D341Med (cell line): ENCODE measurements at places on chromosomes 3 and 15.

GRCh38 chr3:192802957-192803899, 75.9 kb upstream of the FGF12 start:
- DNase-seq, result peak; percentile 48

GRCh38 chr15:78018445-78018844, 59.1 kb downstream of the TBC1D2B start:
- no peak for DNase-seq

- DNase-seq, result no peak
Observed at GRCh38 chr3:184500344-184500923, 61.2 kb upstream of the EPHB3 start.

DNA sequence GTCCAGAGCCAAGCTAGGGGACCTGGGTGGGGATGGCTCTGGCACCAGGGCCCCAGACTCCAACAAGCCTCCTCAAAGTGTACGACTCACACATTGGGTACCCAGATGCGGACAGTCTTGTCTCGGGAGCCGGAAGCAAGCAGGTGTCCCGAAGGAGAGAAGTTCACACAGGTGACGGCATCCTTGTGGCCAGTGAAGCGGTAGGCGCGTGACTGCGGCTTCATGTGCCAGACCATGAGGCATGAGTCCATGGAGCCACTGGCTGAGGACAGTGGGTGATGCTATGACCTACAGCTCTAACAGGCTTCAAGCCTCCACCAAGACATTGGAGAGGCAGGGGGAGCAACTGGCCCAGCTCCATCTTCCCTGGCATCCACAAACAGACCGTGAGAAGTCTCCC, 4.5 kb downstream of the POC1A start:
- no peak for DNase-seq

- DNase-seq, result no peak
Observed at GRCh38 chr3:106326941-106327695, 458.3 kb upstream of the CBLB start.

GRCh38 chr15:44910981-44911625, 45.4 kb upstream of the TERB2 start:
- DNase-seq, result no peak

DNA sequence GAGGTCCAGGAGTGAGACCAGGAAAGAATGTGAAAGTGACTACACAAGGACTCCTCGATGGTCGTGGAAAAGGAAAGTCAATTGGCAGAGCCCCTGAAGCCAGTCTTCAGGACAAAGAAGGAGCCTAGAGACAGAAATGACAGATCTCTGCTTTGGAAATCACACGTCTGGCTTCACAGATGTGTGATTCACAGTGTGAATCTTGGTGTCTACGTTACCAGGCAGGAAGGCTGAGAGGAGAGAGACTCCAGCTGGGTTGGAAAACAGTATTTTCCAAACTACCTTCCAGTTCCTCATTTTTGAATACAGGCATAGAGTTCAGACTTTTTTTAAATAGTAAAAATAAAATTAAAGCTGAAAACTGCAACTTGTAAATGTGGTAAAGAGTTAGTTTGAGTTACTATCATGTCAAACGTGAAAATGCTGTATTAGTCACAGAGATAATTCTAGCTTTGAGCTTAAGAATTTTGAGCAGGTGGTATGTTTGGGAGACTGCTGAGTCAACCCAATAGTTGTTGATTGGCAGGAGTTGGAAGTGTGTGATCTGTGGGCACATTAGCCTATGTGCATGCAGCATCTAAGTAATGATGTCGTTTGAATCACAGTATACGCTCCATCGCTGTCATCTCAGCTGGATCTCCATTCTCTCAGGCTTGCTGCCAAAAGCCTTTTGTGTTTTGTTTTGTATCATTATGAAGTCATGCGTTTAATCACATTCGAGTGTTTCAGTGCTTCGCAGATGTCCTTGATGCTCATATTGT, 6.0 kb downstream of the CCR2 start:
- DNase-seq, result no peak

DNA sequence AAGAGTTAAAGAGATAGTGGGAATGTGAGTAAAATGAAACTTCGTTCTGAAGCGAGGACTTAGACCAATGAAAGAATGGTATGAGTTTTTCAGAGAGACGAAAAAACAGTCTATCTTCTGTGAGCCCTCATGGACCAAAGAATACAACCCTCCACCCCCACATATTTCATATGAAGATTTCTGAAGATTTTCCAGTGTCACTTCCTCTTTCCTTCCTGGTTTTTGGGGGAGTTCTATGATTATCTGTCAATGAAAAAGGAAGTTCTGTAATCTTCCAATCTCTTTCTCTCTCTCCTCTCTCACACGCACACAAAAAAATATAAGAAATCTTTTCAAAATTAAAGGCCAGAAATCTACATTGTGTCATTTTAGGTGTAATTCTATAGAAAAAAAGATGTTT, 27.7 kb downstream of the CMSS1 start:
- no peak for DNase-seq

DNA sequence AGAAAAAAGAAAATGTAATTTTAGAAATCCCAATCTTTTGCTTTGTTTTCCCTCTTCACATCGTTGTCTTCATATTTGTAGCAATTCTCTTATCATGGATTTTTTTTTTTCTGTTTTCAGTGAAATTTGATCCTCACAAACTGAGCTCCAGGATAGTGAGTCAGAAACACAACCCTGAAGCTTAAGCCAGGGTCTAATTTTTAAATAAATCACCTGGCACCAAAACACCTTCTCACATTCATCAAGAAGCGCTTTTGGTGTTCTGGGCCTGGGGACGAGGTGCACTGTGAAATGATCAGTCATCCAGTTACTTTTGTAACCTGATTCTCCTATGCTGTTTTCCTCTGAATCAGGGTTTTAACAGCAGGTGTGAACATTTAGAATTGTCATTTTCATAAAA, 87.7 kb downstream of the REC114 start:
- no peak for DNase-seq

DNA sequence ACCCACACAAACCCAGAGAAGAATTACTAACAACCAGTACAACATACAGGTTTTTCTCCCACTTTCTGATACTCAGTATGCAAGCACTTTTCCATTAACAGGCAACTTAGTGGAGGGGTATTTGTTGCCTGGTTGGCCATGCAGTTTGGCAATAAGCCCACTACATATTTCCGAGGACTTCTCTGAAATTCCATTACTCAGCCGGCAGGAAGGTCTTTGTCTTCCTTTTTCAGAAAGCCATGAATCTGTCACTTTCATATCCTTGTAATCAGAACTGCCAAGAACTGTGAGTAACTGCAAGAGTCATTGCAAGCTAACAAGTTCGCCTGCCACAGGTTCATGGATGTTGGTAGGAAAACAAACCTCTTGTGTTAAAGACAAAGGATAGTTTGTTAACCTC, 422.3 kb upstream of the ROBO1 start:
- no peak for DNase-seq

- DNase-seq, result no peak
Observed at GRCh38 chr3:128709506-128710210, 16.3 kb upstream of the RAB7A start.

GRCh38 chr3:20898962-20899361, 713.0 kb upstream of the SGO1 start:
- DNase-seq, result no peak

DNA sequence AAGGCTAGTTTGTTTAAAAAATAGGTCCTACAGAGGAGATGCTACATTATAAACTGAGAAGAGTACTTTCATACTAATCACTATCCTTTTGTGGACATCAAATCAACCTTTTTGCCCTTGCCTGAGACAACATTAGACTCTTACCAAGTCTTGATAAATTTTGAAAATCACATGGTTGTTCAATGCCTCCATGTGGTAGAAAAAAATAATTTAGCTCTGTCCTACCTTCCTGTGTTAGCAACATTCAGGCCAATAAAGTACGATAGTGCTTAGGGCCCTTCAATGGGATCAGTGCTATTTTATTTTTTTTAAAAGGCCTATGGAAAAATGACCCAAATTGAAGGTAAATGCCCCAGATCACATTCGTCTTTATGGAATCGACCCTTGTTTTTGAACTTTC, 5.0 kb upstream of the UBE2E1 start:
- no peak for DNase-seq

GRCh38 chr3:32405711-32406323, 14.2 kb downstream of the CMTM7 start:
- DNase-seq, result no peak

DNA sequence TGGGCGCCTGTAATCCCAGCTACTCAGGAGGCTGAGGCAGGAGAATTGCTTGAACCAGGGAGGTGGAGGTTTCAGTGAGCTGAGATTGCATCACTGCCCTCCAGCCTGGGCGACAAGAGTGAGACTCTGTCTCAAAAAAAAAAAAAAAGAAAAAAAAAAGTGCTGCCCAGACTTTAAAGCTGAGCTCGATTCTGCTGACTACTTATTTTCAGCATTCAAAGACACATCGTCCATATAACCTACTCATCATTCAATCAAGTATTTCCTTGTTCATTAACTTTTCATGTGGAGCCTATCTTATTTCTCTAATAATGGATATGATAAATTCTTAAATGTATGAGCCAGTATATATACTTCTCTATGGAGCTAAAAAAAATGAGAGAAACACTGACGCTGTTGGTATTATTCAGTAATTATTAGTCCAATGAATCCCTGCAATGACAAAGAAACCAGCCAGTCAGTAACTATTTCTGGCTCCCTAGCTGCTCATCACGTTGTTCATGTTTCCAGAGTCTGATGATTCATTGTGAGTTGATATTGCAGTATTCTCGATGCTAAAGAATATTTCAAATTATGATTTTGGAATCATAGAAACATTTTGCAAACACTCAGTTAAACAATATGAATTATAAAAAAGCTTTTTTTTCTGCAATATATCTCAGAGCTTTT, 111.9 kb downstream of the RAP2B start:
- no peak for DNase-seq

DNA sequence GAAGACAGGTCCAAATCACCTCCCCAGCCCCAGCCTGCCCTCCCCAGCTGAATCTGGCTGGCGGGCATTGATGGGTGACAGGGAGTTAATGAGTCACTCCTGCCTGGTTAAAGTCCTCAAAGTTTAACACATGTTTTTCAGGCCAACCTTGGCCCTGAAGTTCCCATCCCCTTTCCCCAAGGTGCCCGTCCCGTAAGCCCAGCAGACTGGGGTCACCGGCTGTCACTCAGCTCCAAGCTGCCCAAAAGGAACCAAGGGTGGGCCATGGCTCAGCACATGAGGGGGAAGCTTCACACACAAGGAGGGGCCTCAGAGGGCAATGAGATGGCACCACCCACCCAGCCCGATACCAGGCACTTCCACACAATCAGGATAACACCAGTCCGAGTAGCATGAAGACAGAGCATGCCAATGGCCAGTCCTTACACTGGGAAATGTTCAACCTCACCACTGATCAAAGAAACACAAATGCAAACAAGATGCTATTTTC, 10.2 kb upstream of the KLF15 start:
- DNase-seq, result no peak

DNA sequence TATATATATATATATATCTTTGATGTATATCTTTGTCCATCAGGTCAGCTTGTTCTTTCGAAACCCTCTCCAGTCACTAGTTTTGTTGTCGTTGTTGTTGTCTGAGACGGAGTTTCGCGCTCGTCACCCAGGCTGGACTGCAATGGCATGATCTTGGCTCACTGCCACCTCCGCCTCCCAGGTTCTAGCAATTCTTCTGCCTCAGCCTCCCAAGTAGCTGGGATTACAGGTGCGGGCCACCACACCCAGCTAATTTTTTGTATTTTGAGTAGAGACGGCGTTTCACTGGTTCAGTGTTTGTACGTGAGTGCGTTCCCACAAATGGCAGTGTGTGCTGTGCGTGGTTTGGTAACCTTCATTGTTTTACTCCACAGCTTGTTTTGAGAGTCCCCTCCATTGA, 51.7 kb downstream of the ZDHHC19 start:
- DNase-seq, result no peak

GRCh38 chr3:127688416-127689265, 15.9 kb downstream of the ABTB1 start:
- no peak for DNase-seq

GRCh38 chr3:149964291-149964690, 6.4 kb downstream of the PFN2 start:
- no peak for DNase-seq

DNA sequence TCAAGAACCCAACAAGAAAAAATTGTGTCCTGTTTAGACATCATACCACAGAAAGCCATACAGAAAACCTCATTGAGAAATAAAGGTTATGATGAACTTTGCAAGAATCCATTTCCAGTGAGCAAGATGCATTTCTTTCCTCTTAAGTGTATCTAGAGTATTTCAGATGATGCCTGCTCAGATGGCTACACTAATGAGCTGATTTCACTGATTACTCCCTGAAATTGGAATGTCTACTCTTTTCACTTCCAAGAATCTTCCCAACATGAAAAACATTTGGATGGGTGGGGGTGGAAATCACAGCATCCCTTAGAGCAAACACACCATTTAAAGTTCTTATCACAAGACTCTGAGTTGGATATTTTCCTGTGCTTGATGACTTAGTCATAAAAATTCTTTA, 41.4 kb upstream of the IL12A start:
- DNase-seq, result no peak

DNA sequence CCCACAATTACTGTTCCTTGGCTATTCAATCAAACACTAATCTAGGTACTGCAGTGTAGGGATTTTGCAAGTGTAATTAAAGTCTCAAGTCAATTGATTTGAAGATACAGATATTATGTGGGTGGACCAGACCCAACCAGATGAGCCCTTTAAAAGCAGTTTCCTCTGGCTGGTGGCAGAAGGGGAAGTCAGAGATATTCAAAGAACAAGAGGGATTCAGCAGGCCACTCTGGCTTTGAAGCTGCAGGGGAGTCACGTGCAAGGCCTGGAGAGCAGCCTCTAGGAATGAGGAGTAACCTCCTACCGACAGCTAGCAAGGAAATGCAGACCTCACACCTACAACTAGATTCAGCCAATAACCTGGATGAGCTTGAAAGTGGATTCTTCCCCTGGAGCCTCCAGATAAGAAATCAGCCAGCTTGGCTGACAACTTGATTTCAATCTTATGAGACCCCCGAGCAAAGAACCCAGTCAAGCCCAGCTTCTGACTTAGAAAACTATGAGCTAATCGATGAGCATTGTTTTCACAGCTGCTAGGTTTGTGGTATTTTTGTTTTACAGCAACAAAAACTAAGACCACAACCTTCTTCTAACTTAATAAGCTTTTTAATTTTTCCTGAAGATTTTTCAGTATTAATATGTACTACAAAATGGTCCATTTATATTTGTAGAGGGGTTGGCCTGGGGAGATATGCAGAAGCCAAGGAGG, 13.4 kb downstream of the HACD2 start:
- no peak for DNase-seq

DNA sequence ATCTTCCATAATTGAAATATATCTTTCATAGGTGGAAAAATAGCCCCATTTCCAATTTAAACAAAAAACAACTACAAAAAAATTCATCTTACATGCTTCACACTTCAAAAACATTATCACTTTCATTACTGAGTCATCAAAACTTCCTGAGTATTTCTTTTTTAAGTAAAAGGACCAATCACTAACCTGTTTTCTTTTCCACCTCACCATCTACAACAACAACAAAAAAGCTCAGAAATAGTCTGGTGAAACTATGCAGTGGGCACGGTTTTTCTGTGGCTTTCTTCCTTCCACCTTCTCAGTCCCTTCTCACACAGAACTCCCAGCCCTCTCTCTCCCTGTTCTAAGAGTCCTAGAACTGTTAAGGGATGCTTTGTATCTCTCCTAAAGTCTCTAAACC, 20.3 kb upstream of the TNIK start:
- no peak for DNase-seq

GRCh38 chr3:71454512-71455403, 128.8 kb downstream of the FOXP1 start:
- DNase-seq, result no peak
